Mucosa of gallbladder (tissue), 1 donor: ENCODE measurements at places on chromosomes 16 and 17. TPM values are rescaled to one million over a fixed set of nuclear protein-coding genes. Genes with fewer than 3 reads are reported as not detected.
A peak's percentile ranks its signal among the peaks of the same experiment; 100 is the strongest.

DNA sequence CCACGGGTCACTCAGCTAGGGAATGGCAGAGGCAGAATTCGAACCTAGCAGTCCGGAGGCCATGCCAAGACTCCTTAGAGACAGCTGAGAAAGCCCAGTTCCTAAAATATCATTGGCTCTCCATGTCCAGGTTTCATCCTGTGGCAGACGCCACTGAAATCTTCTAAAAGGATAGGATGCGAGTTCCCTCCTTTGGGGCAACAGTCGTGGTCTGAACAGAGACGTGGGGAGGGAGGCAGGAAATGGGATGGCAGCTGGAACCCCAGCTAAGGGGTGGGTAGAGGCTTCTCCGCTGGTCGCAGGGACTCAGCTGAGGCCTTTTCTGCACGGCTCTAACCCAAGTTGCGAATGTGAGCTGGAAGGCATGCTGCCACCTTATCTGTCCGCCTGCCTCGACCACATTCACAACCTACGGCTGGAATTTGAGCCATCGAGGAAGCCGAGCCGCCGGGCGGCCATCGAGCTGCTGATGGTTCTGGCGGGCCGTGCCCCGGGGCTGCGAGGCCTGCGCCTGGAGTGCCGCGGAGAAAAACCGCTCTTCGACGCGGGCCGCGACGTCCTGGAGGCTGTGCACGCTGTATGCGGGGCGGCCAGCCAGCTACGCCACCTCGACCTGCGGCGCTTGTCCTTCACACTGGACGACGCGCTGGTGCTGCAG, 1.9 kb upstream of the HSF4 start:
- DNase-seq: no peak

DNA sequence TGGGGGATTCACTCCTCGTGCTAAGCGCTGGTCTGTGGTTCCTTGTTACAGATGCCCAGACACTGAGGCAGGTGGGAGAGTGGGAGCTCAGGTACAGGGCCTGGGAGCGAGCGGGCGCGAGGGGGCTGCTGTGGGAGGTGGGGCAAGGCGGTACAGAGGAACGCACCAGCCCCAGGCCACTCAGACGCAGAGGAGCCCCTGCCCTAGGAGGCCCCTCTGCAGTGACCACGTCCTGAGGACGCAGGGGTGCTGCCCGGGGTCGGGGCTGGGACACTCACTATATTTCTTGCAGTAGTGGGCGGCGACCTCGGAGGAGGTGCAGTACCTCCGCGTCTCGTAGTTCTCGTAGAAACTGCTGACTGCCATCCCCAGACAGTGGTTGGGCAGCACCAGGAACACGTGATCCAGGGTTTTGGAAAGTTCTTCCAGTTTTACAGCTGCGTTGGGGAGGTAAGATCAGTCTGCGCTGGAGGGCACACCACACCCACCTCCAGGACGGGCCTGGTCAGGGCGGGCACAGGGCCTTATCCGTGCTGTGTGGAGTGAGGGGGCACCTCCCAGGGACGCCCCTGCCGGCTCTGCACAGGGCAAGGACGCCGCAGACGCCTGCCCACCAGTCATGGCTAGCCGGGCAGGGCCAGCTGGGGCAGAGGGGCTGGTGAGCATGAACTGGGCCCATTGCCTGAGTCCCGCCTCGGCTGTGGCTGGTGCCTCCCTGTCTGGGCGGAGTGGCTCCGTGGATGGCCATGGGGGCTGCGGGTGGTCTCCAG, 16.3 kb upstream of the RNPS1 start:
- DNase-seq: no peak

- no peak for DNase-seq
Measured at GRCh38 chr17:45844695-45845375, at the start of gene SPPL2C. Gene SPPL2C (plus strand): TSS chr17:45844881. CDS start chr17:45844907, 26 bp downstream.

- DNase-seq: no peak
Measured at GRCh38 chr17:4357030-4357628, 9.3 kb downstream of the UBE2G1 start.

GRCh38 chr16:16175296-16175695, 48.0 kb downstream of the ABCC6 start:
- DNase-seq: no peak

DNA sequence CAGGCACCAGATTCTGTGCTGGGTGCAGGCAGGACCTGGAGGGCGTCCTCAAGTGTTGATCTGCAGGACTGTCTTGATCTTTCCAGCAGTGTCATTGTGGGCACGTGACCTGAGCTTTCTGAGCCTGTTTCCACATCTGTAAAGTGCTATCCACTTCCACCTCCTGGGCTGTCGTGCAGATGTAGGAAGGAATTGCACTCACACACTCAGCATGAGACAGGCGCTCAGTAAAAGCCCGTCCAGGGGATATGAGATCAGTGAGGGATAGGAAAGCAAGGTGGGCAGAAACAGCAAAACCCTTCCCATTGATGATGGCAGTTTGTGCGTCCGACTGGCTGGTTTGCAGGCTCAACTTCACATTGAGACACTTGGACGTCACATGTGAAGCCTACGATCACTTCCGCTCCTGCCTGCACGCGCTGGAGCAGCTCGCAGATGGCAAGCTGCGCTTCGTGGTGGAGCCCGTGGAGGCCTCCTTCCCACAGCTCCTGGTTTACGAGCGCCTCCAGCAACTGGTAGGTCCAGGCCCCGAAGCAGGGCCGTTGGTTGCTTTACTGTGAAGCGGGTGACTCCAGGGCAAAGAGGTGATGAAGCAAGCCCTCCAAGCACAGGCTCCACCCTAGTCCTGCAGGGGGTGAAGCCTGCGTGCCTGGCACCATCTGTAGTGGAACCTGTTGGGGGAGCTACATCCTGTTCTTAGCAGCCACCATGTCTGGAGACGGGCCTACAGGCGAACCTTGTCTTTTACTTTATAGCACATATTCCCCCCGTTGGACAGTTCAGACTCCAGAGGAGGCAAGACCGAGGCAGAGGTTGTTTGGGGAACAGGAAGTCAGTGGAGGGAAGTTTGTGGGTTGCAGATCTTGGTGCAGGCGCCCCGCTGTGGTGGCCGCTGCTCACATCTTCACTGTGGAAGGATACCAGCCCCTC, 23.0 kb downstream of the METTL22 start:
- no peak for DNase-seq

GRCh38 chr17:7137171-7137943, 22.7 kb upstream of the ASGR2 start:
- DNase-seq: no peak

- DNase-seq: peak; percentile 60
Measured at GRCh38 chr17:81348097-81349055, 46.9 kb upstream of the BAHCC1 start.

DNA sequence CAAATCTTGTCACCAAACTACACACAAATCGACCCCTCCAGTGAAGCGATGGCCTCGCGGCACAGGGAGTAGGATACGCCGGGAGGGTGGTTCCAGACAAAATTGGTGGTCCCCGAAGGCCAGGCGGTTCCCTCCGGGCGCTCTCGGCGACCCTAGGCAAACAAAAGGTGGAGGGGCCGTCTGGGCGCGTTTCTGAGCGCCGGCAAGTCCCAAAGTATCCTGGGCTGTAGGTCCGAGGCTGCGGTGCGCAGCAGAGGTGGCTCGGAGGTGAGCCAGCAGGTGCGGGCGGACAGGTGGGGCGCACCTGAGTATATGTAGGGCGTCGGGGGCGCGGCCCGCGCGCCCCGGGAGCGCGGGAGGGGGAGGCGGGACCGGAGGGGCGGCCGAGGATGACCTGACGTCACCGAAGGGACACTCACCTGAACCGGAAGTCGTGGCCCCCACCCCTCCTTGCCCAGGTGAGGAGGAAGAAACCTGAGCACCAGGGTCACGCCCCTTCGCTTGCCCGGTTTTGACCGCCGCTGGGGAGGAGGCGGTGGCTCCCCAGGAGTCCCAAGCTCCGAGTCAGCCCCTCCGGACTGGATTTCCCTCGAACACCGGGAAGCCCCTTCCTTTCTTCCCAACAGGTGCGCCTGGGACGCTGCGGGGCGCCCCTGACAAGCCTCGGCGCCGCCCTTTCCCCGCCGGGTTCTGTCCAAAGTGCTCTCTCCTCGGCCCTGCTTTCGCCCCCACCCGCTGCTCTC, at the start of gene CLDN7:
CLDN7 (minus strand) TSS at position 287 of the 743 bp plus-strand sequence. CDS start 435 bp downstream, outside the sequence.
- peak; percentile 84 for DNase-seq

Gene TNK1
- 11.7 TPM for total RNA-seq

Gene KRTAP9-4
- total RNA-seq: not detected
